HCT116 (cell line): ENCODE measurements at places on chromosomes 7 and 10.

DNA sequence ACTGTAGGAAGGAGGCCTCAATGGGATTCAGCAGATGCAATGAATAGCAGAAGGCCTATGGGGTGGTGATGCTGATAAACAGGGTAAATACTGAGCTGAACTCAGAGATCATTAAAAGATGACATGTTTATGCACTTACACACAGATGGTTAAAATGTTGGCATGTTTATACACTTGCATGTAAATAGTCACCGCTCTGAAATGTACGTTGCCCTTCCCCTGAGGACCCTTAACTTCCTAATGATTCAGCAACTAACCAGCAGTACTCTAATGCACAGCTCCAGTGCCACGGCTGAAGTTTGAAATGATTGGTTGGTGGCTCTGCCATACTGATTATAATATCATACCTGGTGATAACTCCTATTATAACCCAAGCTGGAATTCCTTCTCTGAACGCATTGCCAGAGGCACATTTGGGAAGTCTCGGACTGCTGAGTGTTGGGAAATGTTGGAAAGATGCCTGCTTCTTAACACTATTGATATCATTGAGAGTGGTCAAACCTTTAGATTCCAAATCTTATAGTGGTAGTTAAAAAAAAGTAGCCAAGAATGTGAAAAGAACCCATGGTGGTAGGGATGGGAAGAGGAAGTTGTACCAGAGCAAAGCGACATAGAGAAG is 3.7 kb upstream of the CAV1 start:
- no peak for DNase-seq

GRCh38 chr7:51158211-51158610 is 158.4 kb downstream of the COBL start:
- no peak for DNase-seq

DNA sequence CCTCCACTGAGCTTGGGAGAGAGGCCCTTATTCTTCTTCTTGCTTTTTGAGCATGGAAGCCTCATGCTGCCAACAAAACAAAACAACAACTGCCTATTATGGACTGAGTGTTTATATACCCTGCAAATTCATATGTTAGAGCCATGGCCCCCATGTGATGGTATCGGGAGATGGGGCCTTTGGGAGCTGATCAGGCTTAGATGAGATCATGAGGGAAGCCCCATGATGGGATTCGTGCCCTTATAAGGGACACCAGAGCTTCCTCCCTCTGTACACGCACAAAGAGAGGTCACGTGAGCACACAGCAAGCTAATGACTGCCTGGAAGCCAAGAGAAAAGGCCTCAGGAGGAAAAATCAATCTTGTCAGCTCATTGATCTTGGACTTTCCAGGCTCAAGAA is 235.0 kb downstream of the FANK1 start:
- no peak for DNase-seq

DNA sequence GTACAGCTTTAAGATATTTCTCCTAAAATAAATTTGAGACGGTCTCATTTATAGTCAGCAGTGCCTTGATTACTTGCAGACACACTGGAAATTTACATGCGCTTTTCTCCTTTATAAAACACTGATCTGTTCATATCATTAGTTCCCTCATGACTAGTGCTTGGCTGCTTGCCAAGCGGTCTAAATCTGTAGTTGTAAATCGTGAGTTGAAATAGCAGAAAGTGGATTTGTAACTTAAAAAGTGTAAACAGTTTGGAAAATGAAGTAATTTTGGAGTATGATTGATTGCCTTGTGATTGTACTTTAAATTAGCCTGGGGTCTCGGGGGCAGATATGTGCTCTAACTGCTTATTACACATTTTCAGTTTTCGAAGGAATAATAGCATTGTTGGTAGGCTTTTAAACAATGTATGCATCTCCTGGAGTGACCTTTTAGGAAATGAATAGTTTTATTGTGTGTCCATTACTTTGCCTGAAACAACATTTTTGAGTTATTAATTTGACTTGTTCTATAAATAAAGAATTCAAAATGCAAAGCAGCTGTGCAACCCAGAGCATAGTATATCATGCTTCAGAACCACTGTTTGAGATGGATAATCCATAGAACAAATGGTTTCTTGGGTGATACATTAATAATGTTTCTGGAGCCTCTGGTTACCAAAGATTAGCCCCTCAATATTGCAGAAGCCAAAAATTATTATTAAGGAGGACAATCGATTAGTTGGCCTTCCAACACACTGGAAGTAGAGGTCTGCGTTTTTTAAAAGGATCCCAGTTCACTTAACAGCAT is 73.3 kb downstream of the ARID5B start:
- no peak for DNase-seq
